ENCODE measurements at places on chromosomes 2 and 18.

DNA sequence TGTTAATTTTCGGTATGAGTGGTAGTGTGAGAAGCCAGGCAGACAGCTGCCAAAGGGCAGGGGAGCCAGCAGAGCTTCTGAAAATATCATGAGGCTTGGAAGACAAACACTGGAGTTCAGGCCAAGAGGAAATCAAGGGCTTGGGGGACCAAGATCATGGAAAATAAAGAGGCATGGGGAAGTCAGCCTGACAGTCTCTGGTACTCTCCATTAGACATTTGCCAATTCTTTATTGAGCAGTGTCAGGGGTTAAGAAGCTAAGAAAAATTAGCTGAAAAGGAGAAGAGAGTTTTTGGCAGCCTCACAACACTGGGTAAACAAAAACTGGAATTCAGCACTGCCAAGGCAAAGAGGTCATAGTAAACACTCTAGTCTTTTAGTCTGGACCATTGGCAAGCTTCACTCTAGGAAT, 612.7 kb downstream of the EPHA4 start:
- DNase-seq, result no peak

DNA sequence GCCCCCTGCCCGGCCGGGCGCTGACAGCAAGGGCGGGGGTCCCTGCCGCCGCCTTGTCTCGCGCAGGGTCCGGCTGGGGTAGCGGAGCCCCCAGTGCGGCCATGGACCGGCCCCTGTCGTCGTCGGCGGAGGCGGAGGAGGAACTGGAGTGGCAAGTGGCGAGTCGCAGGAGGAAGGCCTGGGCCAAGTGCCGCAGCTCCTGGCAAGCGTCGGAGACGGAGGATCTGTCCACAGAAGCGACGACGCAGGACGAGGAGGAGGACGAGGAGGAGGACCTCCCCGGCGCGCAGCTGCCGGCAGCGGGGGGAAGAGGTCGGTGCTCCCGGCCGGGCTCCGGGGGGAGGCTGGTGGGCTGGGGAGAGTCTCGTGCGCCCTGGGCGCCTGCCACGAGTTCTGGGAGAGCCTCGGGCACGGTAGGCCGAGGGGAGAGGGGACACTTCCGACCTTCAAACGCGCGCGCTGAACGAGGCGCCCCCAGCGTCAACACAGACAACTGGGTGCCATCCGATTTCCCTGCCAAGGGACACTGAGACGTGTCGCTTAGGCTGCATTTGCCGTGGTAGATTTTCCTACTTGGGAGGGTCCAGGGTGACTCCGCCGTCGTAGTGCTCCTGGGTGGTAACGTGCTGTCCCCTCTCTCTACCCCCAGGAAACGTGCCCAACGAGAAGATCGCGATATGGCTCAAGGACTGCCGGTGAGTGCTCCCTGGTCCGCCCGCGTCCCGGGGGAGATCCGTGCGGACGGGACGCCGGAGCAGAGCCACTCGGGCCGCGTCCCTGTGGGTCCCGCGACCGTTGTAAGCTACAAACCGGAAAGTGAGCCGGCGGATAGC, 652 bp downstream of the ITPRID2 start:
- peak; percentile 57 for DNase-seq

DNA sequence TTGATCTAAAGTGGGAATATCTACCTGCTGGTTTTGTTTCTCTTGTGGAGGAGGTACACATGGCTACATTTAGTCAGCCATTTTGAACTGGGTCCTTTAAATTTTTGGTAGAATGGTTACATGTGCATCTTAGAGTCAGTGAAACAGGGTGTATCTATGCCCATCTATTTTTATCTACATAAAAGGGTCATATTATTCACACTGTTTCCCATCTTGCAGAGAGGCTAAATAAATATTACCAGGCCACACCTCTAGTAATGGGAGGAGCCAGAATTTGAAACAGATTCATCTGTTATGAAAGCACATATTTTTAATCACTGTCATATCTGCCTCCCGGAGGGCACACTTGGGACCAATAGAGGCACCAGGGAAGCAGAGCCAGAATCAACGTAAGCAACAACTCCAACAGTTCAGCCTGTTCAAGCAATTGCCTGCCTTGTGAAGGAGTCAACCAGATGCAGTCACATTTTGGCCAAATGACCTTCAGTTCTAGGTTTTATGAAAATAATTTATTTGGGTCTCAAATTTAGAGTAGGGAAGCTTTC, 376.8 kb downstream of the TSN start:
- DNase-seq, result no peak

DNA sequence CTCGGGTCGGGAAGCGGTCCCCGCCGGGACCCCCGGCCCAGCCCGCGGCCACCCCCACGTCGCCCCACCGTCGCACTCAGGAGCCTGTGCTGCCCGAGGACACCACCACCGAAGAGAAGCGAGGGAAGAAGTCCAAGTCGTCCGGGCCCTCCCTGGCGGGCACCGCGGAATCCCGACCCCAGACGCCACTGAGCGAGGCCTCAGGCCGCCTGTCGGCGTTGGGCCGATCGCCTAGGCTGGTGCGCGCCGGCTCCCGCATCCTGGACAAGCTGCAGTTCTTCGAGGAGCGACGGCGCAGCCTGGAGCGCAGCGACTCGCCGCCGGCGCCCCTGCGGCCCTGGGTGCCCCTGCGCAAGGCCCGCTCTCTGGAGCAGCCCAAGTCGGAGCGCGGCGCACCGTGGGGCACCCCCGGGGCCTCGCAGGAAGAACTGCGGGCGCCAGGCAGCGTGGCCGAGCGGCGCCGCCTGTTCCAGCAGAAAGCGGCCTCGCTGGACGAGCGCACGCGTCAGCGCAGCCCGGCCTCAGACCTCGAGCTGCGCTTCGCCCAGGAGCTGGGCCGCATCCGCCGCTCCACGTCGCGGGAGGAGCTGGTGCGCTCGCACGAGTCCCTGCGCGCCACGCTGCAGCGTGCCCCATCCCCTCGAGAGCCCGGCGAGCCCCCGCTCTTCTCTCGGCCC, 13.6 kb downstream of the SPEG start:
- DNase-seq, result no peak

GRCh38 chr18:62802523-62802922, 87.2 kb downstream of the PHLPP1 start:
- no peak for DNase-seq

GRCh38 chr2:153509133-153509532, 30.6 kb upstream of the RPRM start:
- no peak for DNase-seq

- DNase-seq, result no peak
Measured at GRCh38 chr2:229375251-229375650, 104.2 kb upstream of the PID1 start.

Measured in activated T-helper 1 cell treated with anti-CD3 and anti-CD28 coated beads, Interleukin-12 subunit alpha, Interleukin-12 subunit beta, Interleukin-2, Interleukin-4 antibody, amounts not matched to agents 30 ng/mL and 10 ng/mL and 1 ng/mL, durations not matched to agents 14 hours and 24 hours and 36 hours (primary cell).